ENCODE measurements at places on chromosomes 7 and 10. TPM values are rescaled to one million over a fixed set of nuclear protein-coding genes. Genes with fewer than 3 reads are reported as not detected.

- DNase-seq, result no peak
Measured at GRCh38 chr10:45386657-45387056, 12.6 kb downstream of the ALOX5 start.

TMEM130 gene
- 285 TPM for total RNA-seq

TCF7L2 gene
- 28.1 TPM for total RNA-seq

- DNase-seq, result no peak
Measured at GRCh38 chr7:70615066-70615606, 516.8 kb upstream of the GALNT17 start.

GRCh38 chr7:156783864-156784263 lies 109.1 kb downstream of the LMBR1 start:
- no peak for DNase-seq

GATA3 gene
- not detected for total RNA-seq

NUTM2E gene
- not detected for total RNA-seq

DNA sequence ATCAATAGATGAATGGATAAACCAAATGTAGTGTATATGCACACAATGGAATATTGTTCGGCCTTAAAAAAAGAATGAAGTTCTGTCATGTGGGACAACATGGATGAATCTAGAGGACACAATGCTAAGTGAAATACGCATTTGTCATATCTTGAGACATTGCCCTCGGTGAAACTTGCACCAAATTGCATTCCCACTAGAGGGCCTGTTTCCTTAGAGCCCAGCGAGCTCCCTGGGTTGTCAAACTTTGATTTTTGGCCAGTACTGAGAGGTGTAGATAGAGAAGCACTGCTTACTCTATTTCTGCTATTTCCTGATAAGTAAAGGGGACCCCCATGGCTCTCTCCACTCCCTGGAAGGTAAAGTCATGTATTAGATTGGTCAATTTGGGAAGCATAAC lies 157.1 kb downstream of the GPAM start:
- no peak for DNase-seq

SORBS1 gene
- total RNA-seq, result 269 TPM

ZNF488 gene
- total RNA-seq, result 17.5 TPM

TSPAN33 gene
- 25.1 TPM for total RNA-seq

DNA sequence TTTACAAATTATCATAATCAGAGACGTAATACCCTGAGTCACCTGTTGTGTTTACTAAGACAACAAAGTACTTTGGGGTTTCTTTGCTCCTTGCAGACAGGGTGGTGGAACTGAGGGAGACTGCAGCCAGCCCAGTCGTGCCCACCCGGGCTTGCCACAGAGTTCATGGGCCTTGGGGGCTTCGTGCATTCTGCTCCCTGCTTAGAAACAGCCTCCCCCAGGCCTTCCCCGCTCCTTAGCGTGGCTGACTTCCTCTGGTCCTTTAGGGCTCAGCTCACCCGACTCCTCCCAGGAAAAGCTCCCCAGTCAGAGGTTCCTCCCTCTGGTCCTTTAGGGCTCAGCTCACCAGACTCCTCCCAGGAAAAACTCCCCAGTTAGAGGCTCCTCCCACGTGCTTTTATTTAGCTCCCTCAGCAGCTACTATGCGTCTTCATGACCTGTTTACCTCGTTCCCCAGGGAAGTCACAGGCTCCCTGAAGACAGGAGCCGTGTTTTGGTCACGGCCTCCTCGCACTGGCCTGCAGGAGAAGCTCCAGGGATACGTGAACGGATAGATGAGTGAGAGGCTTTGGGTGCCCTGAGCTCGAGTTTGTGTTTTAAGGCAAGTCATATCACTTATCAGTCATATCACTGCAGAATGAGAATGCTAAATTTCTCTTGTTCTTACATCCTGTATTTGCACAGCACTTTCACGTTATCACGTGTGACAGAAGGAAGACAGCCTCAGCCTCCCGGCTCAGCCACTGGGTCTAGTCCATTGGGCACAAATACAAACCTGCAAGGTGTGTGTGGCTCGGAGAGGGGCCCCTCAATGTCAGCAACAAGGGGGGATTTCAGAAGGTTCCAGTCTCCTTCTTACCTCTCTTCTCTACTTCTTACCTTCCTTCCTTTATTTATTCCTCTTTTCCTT lies 52.7 kb upstream of the VIPR2 start:
- no peak for DNase-seq

- DNase-seq, result no peak
Measured at GRCh38 chr10:1128649-1129048, 72.5 kb downstream of the WDR37 start.

GRCh38 chr7:116776610-116777289 lies 85.6 kb upstream of the CAPZA2 start:
- no peak for DNase-seq

CDNF gene
- 5.1 TPM for total RNA-seq

DNA sequence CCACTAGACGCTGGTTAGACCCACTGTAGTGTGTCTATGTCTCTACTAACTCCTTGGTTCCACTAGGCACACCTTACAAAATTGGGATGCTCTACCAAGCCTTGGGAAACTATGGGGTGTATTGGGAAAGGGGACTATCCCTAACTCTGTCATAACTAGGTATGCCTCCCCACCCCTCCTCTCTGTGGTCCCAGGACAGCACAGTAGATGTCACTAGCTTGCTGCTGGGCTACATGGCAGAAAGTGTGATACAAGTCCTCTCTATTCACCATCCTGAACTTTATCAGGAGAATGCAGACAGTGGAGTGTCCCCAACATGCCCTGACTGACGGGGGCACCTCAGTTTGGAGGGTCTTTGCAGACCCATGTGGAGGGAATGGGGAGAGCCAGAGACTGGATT lies 30.3 kb upstream of the TMEM273 start:
- DNase-seq, result no peak

GIMAP8 gene
- total RNA-seq, result 5.0 TPM

GRCh38 chr7:80247144-80247543 lies 112.5 kb downstream of the GNAI1 start:
- no peak for DNase-seq

DNA sequence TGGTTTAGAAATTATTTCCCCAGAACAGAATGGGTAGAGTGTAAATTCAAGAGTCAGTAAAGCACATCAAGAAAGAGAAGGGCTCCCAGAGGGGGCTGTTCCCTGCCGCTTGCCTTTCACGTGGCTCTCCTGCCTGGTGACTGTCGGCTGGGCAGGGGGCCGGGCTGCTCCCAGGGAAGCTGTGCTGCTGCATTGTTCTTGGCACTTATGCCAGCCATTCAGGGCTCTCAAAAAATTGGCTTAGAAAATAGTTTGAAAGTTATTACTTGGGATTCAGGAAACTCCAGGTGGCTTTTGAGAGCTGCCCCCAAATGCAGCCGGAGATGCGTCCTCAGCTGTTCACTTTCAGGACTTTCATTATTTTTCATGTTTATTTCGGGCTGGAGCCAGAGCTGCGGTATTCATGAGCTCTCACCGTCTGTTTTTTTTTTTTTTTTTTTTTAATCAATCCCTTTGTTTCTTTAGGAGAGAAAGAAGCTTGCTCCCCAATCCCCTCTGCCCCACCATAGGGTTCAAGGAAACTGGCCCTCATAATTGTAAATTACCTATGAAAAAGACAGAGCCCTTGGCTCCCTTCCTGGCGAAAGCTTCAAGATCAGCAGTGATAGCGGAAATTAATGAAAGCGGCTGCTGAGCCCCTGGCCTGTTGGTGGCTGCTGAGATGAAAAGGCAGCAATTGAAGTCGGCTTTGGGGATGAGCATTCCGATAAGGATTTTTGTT lies 94.1 kb downstream of the SORCS3 start:
- no peak for DNase-seq

Measured in dorsolateral prefrontal cortex (tissue), 122 donors.